ENCODE measurements at places on chromosomes 4 and X.

DNA sequence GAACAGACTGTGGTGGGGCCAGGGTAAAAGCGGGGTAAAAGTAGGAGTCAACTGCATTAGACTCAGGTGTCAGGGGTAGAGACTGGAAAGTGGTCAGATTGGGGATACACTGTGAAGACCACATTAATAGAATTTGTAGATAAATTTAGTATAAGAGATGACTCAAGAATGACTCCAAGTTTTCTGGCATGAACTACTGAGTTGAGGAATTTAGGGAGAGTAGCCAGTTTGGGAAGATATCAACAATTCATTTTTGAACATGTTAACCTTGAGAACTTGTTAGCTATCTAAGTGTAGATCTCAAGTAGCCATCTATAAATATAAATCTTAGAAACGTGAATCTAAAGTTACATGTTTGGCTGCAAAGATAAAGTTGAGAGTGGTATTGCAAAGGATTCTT, 206.9 kb upstream of the HCCS start:
- no peak for DNase-seq

GRCh38 chr4:122458625-122459024, 2.1 kb upstream of the IL2 start:
- DNase-seq: peak; percentile 85

DNA sequence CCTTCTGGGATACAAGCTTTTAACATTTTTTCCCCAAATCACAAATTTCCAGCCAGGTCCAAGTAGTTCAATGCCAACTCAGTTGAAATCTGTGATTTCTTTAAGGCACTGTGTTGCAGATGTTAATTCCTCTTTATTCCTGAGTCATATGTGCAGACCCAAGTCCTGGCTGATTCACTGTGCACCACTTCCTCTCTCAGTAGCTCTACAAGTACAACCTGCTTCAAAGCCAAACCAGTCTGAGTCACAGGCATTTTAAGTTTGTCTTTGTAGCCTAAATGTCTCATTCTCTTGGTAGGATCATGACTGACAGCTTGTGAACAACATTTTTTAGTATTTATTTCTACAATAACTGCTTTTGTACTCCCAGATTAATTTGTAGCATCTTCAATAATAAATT, 165.6 kb upstream of the S100G start:
- peak; percentile 99 for DNase-seq

- no peak for DNase-seq
These were observed 52.4 kb downstream of the GAK start for GRCh38 chr4:879729-880077.

- DNase-seq: no peak
These were observed 1052.6 kb downstream of the RPA4 start for GRCh38 chrX:97936296-97936695.

GRCh38 chr4:2412534-2412884, 5.9 kb downstream of the ZFYVE28 start:
- DNase-seq: no peak

DNA sequence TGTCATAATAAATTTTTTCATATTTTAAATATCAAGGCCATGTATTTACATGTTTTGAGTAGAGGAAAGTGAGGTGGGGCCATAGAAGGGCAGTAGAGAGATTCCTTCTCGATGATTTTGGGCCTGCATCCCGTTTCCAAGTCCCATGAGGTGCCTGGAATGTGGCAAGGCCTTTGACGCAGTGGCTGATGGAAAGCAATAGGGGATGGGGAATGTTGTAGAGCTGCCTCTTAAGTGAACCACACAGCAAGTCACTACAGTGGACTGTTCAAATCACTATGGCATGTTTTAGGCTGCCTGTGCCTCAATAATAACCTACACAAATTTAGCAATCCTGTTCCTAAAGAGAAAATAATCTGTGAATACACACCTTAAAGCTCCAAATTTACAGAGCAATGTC, 48.3 kb downstream of the ANXA5 start:
- DNase-seq: no peak

- no peak for DNase-seq
These were observed 44.0 kb upstream of the LDB2 start for GRCh38 chr4:16942491-16942890.

DNA sequence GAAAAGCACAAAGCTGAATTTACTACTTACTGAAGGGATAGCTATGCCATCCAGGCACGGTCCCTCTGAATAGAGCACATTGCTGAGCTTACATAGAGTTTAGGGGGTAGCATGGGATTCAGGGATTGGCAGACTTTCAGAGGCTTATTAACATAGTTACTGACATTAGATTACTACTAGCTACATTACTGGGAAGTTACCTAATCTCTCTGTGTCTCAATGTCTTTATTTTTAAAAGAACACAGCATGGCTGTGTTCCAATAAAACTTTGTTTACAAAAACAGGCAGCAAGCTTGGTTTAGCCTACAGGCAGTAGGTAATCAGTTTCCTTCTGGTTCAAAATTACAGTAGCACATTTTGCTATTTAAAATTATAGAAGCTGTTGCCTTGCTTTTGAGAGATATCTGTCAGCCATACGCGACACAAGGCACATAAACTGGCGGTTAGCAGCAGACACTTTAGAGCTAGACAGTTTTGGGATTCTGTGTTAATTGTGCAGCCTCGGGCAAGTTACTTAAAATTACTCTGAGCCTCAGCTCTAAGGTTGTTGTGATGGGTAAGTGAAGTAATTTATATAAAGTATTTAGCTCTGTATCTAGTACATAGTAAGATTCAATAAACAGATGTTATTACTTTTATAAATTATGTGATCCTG, 6.9 kb downstream of the KLHL8 start:
- DNase-seq: no peak

DNA sequence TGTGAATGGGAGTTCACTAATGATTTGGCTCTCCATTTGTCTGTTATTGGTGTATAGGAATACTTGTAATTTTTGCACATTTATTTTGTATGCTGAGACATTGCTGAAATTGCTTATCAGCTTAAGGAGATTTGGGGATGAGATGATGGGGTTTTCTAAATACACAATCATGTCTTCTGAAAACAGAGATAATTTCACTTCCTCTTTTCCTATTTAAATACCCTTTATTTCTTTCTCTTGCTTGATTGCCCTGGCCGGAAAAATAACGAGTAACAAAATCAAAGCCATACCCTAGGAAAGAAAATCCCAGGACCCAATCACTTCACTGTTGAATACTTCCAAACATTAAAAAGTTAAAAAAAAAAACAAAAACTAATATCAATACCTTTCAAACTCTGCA, 67.7 kb upstream of the UGT2B4 start:
- DNase-seq: no peak

- DNase-seq: no peak
These were observed 4.9 kb downstream of the LRPAP1 start for GRCh38 chr4:3527101-3527913.

- no peak for DNase-seq
These were observed 65.4 kb downstream of the HTRA3 start for GRCh38 chr4:8334786-8335460.

GRCh38 chrX:46547857-46548256, 2.6 kb upstream of the ZNF674 start:
- DNase-seq: peak; percentile 85

GRCh38 chrX:94401426-94401825, 727.4 kb downstream of the FAM133A start:
- no peak for DNase-seq

DNA sequence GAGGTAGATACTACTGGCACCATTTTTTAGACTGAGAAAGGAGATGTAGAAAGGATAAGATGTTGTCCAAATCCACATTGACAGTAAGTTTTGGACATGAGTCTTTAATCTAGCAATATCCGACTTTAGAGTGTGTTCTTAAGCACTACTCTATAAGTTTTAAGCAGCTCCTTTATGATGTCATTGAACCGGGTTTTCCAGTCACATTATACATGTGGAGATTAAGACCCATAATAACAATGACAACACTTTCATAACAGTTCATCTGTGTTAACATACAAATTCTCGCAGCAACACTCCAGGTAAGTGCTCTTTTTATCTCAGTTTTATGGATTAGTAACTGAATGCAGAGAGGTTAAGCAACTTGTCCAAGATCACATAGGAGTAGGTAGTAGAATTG, 30.3 kb upstream of the CXCL8 start:
- no peak for DNase-seq

DNA sequence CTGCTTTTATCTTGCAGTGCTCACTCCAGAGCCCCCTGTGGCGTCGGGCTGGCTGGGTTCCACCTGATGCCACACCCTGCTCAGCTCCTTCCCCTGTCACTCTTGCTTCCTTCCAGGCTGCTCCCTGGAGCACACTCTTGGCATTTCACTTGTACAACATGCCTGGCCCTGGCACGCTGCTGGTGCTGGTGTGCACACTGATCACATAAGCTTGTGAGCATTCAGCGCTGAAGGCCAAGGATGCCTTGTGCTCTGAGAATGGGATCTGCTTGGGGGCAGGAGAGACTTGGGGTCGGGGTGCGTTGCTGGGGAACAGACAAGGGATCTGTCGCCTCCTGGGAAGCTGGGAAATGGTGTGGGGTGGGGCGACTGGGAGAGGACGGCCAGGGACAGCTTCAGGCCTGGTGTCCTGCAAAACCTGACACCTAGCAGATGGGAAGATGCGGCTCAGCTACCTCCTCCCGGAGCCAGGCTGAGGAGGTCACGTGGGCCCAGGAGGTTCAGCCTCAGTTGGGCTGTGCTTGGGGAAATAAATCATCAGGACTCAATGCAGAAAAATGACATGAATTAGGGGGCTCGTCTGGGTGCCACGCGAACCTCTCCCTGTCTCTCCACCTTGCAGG, 108.5 kb downstream of the PHKA2 start:
- no peak for DNase-seq

GRCh38 chrX:45628041-45628440, 427.4 kb upstream of the DIPK2B start:
- DNase-seq: no peak

- DNase-seq: no peak
These were observed 384.4 kb upstream of the PABPC4L start for GRCh38 chr4:134585972-134586371.

GRCh38 chr4:138861135-138861534, 154.4 kb upstream of the NOCT start:
- DNase-seq: no peak

- peak; percentile 48 for DNase-seq
These were observed 105.1 kb downstream of the FNIP2 start for GRCh38 chr4:158873795-158874401.

GRCh38 chr4:41989994-41990364, 351 bp upstream of the SLC30A9 start:
- no peak for DNase-seq

DNA sequence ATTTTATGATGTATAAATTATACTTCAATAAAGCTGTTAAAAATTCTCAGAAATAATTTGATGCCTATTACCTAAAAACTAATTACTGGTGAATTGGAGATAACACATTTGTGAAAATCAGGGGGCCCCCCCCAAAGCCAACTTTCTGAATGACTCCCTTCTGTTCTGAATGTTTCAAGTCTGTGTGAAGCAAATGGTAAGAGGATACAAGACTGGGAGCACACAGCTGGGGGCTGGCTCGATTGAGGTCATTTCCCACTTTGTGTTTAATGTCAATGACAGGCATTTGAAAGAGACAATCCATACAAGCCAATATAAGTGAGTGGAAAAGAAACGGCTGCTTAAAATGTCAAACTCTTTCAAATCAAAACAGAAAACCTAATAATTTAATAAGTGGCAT, 155.8 kb downstream of the SH2D1A start:
- DNase-seq: no peak

- no peak for DNase-seq
These were observed 135.3 kb downstream of the CPZ start for GRCh38 chr4:8727546-8728510.

- no peak for DNase-seq
These were observed 103.3 kb downstream of the IL15 start for GRCh38 chr4:141739636-141740035.

GRCh38 chr4:42954963-42955669, 62.6 kb downstream of the GRXCR1 start:
- DNase-seq: no peak

DNA sequence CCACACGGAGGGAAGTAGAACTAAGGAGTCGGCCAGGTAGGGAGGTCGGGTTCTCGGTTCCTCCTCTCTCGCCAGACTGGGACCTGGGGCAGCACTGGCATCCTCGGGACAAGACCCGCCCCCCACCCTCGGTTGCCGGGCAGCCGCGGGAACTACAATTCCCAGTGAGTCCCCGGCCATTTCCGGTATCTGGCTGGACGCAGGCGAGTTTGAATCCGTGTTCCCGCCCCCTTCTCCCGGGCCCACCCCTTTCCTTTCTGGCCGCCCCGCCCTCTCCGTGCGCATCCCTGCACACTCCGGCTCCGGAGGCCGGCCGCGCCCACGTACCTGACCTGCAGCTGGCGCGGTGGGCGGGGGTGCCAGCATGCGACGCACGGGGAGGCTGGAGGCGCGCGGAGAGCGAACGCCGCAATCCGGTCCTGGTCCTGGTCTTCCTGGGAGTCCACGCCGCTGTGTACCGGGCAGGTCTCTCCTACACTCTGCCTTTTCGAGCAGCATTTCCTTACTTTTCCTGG, 10.2 kb upstream of the DLG3 start:
- DNase-seq: peak; percentile 88

- DNase-seq: no peak
These were observed 222.4 kb downstream of the APBB2 start for GRCh38 chr4:40991908-40992307.

DNA sequence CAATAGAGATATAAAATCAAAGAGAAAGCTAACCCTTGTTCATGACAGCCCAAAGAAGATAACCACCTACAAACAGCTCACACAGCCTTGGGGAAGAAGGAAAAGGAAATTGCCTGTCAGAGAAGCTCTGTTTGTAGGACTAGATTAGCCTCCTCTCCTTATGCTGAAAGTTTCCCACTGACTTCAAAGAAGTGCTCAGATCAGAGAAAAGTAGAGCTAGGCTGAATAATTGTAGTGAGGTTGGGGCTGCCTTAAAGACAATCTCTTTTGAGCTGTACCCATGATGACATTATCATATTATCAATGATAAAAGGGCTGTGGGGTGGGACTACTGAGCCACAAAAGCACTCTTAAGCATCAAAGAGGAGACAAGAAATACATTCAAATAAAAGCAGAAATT, 223.0 kb upstream of the GALNT7 start:
- DNase-seq: no peak

DNA sequence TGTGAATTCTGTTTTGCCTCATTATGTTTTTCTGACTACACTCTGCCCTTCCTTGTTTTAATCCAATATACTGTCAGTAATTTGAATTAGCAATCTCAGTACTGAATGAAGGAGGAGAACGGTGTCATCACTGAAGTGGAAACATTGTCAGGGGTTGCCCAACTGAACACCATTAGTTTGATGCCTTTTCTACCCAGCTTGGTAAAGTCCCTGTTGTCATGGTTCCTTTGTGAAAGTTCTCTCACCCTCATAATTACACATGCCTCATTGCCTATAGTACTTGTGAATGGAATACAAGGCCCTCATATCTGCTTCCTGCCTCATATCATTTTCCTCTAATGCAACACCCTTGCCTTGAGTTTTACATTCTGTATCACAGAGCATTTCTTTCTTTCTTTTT, 76.9 kb downstream of the RRAGB start:
- DNase-seq: no peak

DNA sequence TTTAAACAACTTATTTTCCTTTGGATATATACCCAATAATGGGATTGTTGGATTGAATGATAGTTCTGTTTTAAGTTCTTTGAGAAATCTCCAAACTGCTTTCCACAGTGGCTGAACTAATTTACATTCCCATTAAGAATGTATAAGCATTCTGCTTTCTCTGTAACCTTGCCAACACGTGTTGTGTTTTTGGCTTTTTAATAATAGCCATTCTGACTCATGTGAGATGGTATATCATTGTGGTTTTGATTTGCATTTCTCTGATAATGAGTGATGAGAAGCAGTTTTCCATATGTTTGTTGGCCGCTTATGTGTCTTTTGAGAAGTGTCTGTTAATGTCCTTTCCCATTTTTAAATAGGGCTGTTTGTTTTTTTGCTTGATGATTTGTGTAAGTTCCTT, 155.6 kb upstream of the PITX2 start:
- DNase-seq: no peak

GRCh38 chr4:41189076-41189475, 25.3 kb downstream of the APBB2 start:
- no peak for DNase-seq

Measured in RKO (cell line).